ENCODE measurements at places on chromosomes 11 and 22. TPM values are rescaled to one million over a fixed set of nuclear protein-coding genes. Genes with fewer than 3 reads are reported as not detected.

ROBO4 gene
- 17.8 TPM for total RNA-seq

MOGAT2 gene
- total RNA-seq, result not detected

GRIK4 gene
- 0.09 TPM for total RNA-seq

SCN3B gene
- total RNA-seq, result 12.8 TPM

THY1 gene
- total RNA-seq, result 161 TPM

DNAJB13 gene
- 0.18 TPM for total RNA-seq

MAP6 gene
- total RNA-seq, result 6.1 TPM

MUC15 gene
- not detected for total RNA-seq

ENDOD1 gene
- 71.8 TPM for total RNA-seq

NUP98 gene
- total RNA-seq, result 41.1 TPM

SUSD2 gene
- 0.40 TPM for total RNA-seq

HBG2 gene
- 9,238 TPM for total RNA-seq

DRD2 gene
- total RNA-seq, result not detected

DEAF1 gene
- total RNA-seq, result 22.7 TPM

PGR gene
- under 0.01 TPM for total RNA-seq

DNAJB7 gene
- total RNA-seq, result not detected

CBLIF gene
- total RNA-seq, result not detected

CTSW gene
- 0.75 TPM for total RNA-seq

CALCA gene
- not detected for total RNA-seq

CARNS1 gene
- 29.2 TPM for total RNA-seq

TREH gene
- total RNA-seq, result under 0.01 TPM

FAM89B gene
- 46.1 TPM for total RNA-seq

PANX2 gene
- total RNA-seq, result 0.13 TPM

OR52B2 gene
- 0.09 TPM for total RNA-seq

CNGA4 gene
- not detected for total RNA-seq

DKK3 gene
- total RNA-seq, result 61.1 TPM

MISFA gene
- total RNA-seq, result 4.3 TPM

XNDC1N gene
- total RNA-seq, result 5.3 TPM

SLC22A25 gene
- 0.04 TPM for total RNA-seq

CDC42EP2 gene
- 20.8 TPM for total RNA-seq

ZNF202 gene
- total RNA-seq, result 13.6 TPM

CYP2D6 gene
- total RNA-seq, result 0.31 TPM

GAB4 gene
- total RNA-seq, result not detected

LDLRAD3 gene
- 12.0 TPM for total RNA-seq

TMEM223 gene
- total RNA-seq, result 17.2 TPM

HEPN1 gene
- total RNA-seq, result not detected

CWC15 gene
- 80.2 TPM for total RNA-seq

Data from muscle of leg (tissue), 16 donors.